Inflammatory macrophage (primary cell): ENCODE measurements at places on chromosomes 1 and 21.

- DNase-seq, result no peak
Observed at GRCh38 chr1:111227851-111228747, 586 bp downstream of the CHI3L2 start.

DNA sequence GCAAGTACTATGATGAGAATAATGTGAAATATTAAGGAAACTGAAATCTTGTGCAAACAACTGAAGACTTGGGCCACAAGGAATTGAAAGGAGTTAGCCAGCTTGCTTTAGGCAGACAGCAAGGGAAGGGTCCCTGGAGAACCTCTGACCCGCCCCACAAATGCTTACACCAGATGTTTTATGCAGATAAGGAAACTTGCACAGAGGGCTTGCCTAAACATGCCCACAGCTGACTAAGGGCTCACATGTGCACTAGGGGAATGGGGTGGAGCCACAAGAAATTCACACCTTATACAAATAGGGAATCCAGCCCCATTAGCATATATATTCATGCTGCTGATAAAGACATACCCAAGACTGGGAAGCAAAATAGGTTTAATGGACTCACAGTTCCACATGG lies 86.1 kb upstream of the CYYR1 start:
- no peak for DNase-seq

GRCh38 chr21:41548781-41549180 lies 40.8 kb upstream of the TMPRSS2 start:
- no peak for DNase-seq

DNA sequence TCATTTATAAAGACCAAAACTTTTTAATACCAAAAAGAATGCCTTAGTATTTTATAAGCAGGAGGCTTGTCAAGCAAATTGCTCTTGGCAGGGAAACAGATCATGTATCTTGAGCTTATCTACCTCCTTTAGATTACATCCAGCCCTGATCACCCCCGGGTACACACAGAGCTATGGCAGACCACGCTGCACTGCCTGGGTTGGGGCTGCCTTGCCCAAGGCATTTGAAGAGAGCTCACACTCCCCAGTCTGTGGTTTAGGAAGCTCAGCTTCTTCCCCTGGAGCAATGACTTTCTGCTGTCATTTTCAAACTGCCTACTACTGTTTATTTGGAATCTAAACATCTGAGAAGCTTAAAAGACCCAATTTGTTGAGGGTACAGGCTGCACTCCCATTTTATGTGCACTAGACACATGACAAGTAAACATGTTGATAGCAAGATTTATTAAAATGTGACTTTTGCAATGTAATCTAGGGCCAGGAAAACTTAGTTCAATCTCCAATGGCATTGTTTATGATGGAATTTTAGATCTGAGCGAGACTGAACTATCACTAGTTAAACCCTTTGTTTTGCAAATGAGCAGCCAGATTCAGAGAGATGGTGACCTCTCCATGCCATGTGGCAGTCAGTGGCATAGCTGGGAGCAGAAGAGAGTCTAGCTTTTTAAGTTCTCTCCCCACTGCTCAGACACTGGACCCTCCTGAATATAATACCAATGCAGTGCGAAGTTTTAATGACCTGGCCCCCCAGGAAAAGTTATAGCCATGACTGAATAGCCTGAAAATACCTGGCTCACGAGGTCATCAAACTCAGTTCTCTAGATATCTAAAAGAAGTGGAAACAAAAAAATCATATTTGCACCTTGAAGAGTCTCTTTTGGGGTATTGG lies 214.9 kb downstream of the HLX start:
- DNase-seq, result peak; percentile 12

DNA sequence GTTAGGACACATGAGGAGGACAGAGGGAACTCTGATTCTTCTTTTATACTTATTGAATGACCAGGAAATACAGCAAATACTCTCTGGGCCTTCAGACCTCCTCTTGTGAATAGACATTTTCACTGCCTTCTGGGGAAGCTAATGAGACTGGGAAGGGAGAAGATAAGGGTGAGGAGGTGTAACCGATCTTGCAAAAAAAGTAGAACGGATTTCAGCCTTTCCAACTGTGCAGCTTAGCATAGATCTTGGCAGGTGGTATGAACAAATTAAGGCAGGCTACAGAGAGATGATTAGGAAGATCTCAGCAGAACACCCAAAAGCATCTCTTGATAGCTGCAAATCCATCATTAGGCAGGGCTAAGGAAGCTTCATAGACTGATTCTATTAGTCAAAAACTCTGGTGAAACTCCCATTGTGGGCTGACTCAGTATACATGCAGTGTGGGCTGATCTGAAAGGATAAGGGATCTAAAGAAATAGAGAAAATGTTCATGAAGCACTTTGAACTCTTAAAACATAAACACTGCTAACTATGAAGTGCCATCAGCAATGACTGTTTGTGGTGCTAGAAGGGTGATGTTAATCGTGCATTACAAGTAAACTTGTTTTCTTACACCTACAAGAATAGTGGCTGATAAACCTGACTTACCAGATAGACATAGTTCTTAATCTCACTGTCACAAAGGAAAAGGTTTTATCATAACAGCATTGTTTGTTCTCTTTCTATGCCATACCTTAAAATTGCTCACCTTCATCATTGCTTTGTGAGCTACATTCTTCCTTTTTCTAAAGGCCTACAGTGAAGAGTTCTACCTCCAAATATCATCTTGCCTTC lies 85.5 kb upstream of the PALMD start:
- no peak for DNase-seq

DNA sequence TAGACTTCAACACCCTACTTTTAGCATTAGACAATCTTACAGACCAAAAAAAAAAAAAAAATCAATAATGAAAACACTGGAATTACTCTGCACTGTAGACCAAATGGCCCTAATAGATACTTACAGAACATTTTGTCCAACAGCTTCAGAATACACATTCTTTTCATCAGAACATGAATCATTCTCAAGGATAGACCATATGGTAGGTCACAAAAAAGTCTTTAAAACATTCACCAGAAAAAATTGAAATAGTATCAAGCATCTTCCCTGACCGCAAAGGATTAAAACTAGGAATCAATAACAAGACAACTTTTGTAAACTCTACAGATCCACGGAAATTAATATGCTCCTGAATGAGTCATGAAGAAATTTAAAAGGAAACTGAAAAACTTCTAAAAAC lies 22.5 kb downstream of the ZNF670 start:
- no peak for DNase-seq
